Left cardiac atrium (tissue), 4 donors: ENCODE measurements at places on chromosomes 7 and 10. TPM values are rescaled to one million over a fixed set of nuclear protein-coding genes. Genes with fewer than 3 reads are reported as not detected.

The KAZALD1 gene
- 7.2 TPM for total RNA-seq

- no peak for DNase-seq
These were observed 240.8 kb upstream of the POM121L12 start for GRCh38 chr7:52794621-52795020.

DNA sequence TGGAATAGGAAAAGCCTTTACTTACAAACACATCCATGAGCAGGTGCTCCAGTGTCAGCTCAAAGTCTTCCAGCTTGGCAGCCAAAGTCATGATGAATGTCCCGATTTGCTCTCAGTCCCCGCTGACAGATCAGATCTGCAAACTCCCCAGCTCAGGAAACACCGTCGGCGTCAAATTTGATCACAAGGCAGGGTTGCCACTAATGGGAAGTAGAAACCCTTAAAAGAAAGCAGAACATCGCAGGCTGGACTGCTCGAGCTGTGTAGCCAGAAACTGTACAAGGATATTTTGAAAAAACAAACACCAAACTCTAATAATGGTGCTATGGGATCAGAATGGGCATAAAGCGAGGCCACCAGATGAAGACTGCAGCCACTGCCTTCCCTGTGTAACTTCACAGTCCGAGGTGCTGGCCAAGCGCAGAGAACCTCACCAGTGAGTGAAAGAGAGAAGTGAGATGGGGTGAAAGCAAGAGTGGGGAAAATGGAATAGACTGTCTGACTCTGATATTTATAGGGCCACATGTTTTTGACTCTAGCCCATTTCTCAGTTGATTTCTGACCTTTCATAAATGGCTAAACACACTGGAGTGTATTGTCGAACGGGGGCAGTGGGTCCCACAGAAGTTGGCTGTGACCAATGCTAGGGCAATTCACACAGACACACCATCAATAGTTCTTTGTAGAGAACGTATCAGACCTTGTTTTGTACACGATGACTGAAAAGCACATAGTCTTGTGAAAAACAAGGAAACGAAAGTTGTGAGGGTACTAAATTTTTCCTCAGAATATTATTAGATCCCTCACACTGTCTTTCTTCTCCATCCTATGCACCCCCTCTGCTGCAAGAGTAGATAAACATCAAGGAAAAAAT is 306.2 kb downstream of the FRMD4A start:
- DNase-seq = no peak

The FBH1 gene
- total RNA-seq = 85.1 TPM

The ZNF365 gene
- total RNA-seq = 1.8 TPM

The RNF133 gene
- 0.15 TPM for total RNA-seq

- no peak for DNase-seq
These were observed 17.8 kb downstream of the VWC2 start for GRCh38 chr7:49791088-49791741.

The HOXA3 gene
- total RNA-seq = 0.68 TPM

DNA sequence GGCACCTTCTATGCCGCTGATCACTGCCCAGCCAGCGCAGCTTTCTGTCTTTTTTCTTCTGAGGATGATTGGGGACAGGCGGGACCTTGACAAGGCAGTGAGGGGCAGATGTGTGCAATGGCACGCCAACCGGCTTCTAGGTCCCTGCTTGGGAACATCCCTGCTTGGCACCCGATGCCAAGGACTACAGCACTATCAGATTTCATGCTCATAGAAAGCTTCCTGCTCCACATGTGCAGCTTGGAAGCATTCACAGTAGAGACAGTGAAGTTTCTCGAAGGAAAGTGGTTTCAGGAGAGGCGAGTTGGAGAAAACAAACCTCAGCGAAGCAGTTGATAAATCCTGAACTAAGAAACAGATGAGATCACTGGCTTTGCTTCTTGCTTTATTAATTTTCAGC is 267.5 kb upstream of the HABP2 start:
- no peak for DNase-seq

DNA sequence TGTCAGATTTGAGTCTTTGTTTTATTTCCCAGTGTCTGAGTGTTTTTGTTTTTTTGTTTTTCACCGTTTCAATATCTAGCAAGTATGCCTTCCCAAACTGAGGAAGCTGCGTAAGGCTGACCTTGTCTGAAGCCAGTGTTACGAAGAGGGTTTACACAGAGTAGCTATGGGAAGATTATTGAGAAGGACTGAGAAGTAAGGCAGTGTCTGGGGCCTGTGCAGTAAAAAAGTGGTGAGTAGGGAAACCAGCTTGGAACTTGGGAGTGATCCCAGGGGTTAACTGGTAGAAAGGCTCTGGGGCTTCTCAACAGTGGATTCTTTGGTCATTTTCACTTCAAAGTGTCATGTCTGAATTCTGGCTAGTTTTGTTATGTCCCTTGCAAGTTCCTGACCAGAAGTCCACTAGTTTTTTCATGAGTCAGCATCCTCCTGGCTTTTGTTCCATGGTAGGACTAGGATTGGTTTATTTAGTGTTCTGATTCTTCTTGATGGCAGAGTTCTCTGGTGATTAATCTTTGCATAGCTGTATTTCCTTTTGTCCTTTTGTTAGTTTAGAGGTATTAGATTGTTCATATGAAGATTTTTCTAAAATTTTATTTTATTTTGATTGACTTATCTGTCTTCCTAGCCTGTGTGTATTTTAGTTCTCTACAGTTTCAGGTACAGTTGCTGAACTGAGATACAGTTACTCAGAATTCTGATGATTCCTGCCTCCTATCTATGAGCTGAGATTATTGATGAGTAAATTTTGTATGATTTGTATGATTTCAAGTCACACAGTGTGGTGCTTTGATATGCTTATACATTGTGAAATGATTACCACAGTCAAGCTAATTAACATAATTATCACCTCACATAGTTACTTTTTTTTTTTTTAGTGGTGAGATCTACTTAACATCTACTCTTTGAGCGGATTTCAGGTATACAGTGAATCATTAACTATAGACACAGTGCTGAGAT is 19.0 kb downstream of the GARS1 start:
- no peak for DNase-seq

The ZYX gene
- total RNA-seq = 156 TPM

DNA sequence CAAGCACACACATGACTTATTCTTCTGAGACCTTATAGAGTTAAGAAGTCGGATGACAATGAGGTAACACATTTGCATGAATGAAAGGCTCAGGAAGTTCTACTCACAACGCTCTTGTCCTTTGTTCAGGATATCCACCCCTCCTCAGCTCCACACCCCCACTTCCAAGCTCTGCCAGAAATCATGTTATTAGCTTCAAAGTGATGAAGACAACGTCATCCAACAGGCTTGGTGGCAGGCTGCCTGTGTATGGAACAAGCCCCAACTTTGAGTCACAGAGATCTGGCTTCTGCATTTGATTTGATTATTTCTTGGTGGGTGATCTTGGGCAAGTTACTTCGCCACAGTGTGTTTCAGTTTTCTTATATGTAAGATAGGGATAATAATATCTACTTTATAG is 12.4 kb upstream of the BMPER start:
- peak; percentile 49 for DNase-seq

GRCh38 chr10:104441329-104442000 is 87.8 kb downstream of the CFAP58 start:
- no peak for DNase-seq

- no peak for DNase-seq
These were observed 126.5 kb downstream of the ARID5B start for GRCh38 chr10:62027841-62028501.

DNA sequence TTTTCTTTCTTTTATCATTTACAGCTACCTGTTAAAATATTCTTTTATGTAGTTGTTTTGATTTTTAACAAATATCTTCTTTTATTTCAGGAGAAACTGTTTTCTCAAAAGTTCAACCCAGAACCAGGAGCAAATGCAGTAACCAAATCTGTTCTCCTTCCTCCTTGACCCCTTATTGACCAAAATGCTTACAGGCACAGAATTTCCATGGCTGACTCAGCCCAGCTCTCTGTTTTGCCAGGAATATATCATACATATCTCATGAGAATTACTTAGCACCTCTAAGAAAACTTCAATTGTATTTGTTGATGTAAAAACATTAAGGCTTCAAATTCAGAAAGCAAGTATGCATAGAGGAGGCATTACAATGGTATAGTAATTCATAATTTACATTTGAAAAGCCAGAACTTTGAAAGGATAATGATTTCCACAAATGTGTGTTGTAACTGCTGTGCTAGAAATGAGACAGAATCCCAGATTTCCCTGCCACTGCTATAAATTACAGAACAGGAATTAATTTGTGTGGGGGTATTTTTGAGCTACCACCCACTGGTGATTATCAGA is 2.2 kb downstream of the GSAP start:
- DNase-seq = no peak

DNA sequence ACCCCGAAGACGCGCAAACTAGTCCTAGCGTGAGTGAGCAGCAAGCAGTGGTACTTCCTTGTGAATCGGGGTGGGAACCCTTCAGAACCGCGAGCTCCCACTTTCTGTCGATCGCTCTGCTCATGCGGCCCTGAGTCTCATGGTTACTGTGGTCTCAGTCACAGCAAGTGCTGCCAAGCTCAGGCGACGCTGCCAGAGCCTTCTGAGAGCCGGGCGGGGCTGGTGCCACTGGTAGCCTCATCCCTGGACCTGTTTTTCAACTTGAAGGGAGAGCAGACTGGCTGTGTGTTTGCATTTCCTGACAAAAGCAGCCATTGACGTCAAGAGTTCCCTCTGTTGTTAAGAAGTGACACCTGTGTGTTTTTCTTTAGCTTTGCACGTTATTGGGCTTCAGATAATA is 32.9 kb upstream of the BHLHA15 start:
- peak; percentile 71 for DNase-seq

- DNase-seq = no peak
These were observed 55.5 kb upstream of the CALD1 start for GRCh38 chr7:134723892-134724291.

The CCDC172 gene
- total RNA-seq = not detected

- DNase-seq = no peak
These were observed 266.9 kb downstream of the USP6NL start for GRCh38 chr10:11344550-11344949.

- DNase-seq = peak; percentile 45
These were observed 83.9 kb downstream of the RAMP3 start for GRCh38 chr7:45241339-45242109.

DNA sequence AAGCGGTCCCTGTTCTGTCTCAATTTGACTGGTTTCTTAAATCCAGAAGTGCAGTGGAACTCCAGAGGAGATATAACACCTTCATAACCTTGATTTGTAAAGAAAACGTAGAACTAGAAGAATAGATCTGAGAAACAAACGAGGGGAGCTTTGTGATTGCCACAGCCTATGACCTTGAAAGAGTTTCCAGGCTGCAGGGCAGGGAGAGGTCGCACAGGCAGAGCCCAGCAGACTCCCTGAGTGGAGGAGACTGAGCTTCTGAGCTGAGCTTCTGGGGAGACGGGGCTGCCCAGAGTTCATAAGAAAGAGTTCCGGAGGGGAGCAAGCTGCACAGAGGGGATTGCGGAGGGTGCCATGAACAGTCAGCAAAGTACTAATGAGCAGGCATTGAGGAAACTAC is 57.8 kb downstream of the FAM185A start:
- DNase-seq = no peak

DNA sequence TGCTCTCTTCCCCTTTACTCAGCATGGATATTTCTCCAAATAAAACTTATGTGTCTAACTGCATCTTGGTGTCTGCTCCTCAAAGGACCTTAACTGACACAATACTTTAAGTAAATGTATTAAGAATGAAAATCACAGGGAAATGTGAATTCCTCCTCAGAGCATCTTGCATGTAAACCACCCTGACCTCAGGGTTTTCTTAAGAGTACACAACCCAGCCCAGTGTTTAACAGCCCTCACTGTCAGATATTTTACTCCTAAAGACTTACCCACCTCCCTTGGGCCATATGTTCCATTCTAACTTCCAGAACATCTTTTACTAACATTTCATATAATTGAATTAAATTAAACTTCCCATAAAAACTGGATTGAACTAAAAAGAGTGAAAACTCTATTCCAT is 315.3 kb downstream of the HPSE2 start:
- no peak for DNase-seq

GRCh38 chr7:128852537-128853254 is 10.0 kb upstream of the ATP6V1F start:
- no peak for DNase-seq

DNA sequence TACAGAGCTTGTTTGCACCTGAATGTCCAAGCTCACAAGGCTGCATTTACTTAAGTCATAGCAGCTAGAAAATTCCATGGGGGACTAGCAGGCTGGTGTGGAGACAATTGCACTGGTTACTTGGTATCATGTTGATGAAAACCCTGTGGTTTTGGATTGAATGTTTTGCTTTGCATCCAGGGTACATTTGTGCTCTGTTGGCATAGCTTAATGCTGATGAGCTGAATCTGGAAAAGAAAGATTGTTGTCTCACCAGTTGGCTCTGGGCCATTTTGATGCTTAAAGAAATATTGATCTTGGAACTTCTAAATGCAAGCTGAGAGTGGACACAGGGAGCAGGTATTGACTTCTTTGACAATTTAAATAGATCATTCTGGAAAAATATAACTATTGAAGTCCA is 122.5 kb upstream of the MBL2 start:
- no peak for DNase-seq

The R3HCC1L gene
- total RNA-seq = 6.4 TPM

DNA sequence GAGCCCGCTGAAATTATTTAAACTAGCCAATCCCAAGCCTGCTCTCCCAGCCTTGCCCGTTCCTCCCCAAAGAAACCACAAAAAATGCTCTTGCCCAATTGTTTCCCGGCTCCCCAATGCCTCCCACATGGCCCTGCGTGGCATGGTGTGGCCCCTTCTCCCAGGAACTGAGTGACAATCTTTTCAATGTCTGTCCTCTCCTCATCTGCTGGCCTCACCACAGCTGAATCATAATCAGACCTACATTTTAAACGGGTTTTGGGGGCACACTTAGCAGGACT is 201.5 kb downstream of the PRPF18 start:
- DNase-seq = no peak

GRCh38 chr7:584122-584465 is 64.4 kb upstream of the PDGFA start:
- DNase-seq = no peak

DNA sequence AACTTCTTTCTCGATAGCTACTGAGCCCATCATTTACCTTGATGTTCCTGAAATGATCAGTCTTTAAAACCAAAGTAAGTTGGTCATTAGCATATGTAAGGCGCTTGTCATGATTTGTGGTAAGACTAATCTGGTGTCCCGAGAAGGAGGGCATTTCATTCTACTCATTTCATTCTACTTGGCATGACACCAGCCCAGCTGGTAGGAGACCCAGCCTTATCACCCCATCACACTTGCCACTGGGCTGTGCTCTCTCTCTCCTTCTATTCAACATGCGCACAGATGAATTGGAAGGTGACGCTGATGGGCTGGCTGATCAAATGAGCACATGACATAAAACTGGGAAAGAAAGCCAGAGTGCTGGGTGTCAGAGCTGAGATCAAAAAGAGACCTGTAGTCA is 65.7 kb downstream of the CRTAC1 start:
- DNase-seq = no peak

The TMEM236 gene
- total RNA-seq = 0.94 TPM

DNA sequence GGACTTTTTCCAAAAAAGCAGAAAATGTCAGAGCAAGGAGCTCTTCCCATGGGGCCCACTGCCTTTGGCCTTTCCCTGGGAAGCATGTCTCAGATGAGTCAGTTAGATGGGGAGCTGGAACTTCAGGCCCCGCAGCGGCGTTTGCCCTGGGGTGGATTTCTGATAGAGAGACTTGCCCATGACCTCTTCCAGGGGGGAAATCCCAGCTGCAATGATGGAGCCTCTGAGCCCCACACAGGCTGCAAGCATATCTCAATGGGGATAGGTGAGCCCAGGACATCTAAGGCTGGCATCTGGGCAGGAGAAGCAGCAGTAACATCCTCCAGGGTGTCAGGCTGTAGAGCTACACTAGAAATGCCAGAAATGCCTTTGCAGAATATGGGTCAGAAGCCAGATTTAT is 269.2 kb upstream of the TCERG1L start:
- DNase-seq = no peak
